ENCODE measurements at places on chromosomes 13 and 19. TPM values are rescaled to one million over a fixed set of nuclear protein-coding genes. Genes with fewer than 3 reads are reported as not detected.
A peak's percentile ranks its signal among the peaks of the same experiment; 100 is the strongest.

Gene CGB3
- not detected for total RNA-seq

Gene SHISA2
- total RNA-seq = 0.32 TPM

Gene RYR1
- 4.9 TPM for total RNA-seq

DNA sequence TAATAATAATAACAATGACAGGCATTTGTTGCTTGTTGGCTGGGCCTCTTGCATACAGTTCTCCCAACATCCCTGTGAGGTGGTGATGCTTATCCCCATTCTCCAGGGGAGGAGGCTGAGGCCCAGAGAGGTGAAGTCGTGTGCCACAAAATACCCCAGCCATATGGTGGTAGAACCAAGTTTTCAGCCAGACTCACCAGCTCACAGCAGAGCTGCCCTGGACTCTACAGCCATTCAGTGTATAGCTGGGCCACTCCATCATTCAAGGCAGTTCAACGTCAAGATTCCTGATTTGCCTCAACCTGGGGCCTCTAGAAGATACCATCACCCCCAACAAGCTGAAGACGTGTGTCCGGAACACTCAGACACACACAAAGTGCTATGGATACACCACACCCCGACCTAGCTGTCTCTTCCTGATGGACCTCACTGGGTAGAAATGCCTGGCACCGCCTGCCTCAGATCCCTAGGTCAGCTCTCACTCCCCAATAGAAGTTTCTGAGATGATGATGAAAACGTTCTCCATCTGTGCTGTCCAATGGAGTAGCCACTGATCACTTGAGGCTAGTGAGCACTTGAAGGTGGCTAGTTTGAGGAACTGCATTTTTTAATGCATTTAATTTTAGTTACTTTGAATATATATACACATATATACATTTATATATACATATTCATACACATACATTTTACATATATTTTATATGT lies 4.3 kb upstream of the CEACAM19 start:
- no peak for DNase-seq

GRCh38 chr19:42657556-42657955 lies 62.8 kb upstream of the CEACAM8 start:
- DNase-seq = no peak

Gene CGB8
- total RNA-seq = not detected

DNA sequence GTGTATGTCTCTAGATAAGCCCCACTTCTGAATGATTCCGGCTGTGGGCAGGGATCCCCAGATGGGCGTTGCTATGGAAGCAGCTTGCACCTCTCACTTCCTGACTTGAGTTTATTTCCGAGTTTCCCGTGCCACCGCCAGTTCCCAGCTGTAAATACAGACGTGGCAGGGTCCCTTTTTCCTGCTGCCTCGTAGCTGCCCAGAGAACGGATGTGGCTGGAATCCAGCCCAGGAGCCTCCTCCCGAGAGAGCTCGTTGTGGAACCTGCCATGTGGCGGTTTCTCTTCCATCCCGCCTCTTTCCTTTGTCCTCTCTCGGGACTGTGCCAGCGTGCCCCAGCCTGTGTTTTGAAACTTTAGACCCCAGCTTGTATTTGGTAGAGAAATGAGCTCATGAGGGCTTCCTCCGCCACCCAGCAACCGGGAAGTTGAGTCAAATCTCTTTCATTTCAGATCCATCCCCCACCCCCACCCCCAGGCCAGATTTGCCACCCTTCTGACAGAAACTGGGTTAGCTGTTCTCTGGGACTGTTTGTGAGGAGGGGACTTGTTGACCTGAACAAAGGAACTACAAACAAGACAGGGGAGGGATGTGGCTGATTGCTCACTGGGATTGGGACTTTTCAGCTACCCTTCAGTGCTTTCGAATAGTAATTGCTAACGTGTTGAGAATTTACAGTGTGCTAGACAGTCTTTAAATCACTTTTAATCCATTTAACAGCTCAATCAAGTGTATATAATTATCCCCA lies 96.6 kb downstream of the SIPA1L3 start:
- DNase-seq = peak; percentile 67

Gene IZUMO2
- total RNA-seq = not detected

GRCh38 chr19:31519256-31519655 lies 170.0 kb upstream of the TSHZ3 start:
- no peak for DNase-seq

- no peak for DNase-seq
These were observed 932.5 kb upstream of the MIR17HG start for GRCh38 chr13:90414691-90415596.

- no peak for DNase-seq
These were observed 73.2 kb downstream of the CDADC1 start for GRCh38 chr13:49320975-49321374.

DNA sequence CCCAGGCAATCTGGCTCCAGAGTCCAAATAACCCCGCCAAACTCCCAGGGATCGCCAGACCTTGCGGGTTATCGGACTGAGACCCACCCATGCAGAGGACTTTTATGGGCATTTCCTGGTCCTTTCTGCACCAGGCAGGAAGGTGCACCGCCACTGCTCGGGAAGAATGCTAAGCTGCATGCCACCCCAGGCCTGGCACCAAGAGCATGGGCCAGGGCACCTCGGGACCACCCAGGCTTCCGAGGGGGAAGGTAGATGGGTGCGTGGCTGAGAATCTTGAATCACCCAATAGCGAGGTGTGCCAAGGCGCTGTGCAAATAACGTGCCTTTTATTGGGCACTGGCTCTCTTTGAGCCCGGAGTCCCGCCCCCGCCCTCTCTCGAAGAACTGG lies 422 bp upstream of the ZNF575 start:
- no peak for DNase-seq

DNA sequence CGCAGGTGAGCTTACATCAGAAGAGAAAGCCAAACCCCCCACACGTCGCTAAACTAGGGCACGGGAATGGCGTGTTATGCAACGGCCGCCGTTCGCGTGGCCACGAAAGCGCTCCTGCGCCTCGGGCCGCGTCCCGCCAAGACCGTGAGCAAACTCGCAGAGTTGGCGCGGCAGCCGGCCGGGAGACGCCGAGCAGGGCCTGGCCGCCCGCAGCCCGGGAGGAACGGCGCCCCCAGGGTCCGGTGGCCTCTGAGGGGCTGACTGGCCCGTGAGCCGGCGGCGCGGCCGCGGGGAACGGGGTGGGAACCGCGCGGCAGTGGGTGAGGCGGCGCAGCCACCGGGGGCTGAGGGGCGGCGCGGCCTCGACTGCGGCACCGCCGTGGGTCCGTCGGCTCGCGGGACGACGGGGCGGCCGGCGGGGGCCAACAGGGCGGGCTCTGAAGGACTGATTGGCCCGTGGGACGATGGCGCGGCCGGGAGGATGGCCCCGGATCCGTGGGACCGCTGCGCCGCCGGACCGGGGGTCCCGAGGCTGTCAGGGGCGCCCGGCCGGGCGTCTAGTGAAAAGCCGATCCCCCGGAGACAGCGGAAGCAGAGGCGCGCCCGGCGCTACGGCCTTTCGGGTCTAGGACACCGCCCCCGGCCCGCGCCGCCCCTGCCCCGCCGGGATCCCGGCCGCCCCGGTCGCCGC lies 903 bp downstream of the LATS2 start:
- DNase-seq = peak; percentile 31

Gene DACH1
- total RNA-seq = 31.0 TPM

DNA sequence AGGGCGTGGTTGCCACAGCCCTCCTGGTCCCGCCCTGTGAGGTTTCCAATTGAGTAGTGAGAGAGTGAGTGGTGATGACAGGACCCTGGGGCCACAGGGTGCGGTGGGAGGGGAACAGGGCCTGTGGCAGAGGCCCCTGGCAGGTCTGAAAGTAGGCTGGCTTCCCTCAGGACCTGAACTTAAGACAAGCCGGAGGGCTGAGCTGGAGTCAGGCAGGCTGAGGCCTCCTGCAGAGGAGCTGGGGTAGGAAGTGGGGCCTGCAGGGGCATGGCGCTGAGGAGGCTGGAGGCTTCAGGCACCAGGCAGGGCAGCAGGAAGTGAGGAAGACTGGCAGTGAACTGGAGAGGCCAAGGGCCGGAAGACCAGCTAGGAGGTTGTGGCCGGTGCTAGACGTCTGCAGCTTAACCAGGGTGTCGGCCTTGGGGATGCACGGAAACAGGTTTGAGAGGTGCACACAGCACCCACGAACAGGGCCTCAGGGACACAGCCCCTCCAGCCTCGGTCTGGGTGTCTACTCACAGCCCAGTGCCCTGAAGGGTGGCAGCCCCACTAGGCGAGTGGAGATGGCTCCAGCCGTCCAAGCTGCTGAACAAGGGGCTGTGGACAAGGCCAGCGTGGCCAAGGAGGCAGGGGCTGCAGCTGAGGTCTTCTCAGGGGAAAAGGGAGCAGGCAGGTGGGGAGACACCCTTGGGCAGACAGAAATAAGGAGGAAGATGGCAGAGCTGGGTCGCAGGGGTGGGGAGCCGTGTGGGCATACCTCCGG lies 17.8 kb downstream of the POP4 start:
- no peak for DNase-seq

Gene CCDC8
- 8.5 TPM for total RNA-seq

Gene IL17D
- 7.1 TPM for total RNA-seq

- peak; percentile 65 for DNase-seq
These were observed 245.7 kb downstream of the DNAJC15 start for GRCh38 chr13:43269037-43269481.

GRCh38 chr19:29526730-29527499 lies 1.1 kb downstream of the VSTM2B start:
- no peak for DNase-seq

Gene OVOL3
- total RNA-seq = not detected

DNA sequence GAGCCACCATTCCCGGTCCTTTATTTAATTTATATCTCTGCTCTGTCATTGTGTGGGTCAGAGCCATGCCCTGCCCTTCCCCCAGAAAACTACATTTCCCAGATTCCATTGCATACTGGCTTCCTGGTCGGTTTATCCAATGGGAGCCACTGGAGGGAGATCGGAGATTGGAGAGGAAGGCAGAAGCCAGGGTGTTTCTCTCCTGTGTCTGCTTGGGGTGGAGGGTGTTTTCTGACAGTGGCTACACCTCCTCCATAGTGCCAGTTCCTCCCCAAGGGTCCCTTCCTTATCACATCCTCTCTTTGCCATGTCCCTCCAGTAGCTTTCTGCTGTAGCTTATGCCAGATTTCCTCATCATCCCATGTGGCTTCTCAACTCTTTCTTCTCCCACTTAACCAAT lies 19.0 kb downstream of the OLFM2 start:
- DNase-seq = peak; percentile 16

DNA sequence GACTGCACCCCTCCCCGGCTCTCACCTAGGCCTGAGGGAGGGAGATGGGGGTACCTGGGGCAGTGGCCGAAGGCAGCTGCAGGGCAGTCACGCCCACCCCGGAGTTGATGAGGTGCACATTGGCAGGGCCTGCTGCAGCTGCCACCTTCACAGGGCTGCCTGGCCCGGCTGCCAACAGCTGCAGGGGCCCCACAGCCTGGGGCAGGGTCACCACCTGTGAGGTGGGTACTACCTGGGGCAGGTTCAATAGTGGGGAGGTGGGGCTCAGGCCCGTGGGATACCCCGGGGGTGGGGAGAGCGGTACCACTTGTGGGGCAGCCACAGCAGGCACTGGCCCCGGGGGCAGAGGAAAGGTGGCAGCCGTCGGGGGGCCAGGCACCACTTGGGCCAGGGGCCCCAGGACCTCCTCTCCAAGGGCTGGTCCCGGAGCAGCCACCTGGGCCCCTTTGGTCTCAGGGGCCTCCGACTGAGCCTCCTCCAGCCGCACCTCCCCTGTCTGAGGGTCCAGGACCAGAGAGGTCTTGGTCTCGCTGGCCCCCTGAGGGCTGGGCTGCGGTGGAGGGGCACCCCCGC lies 2.7 kb downstream of the SIX5 start:
- no peak for DNase-seq

DNA sequence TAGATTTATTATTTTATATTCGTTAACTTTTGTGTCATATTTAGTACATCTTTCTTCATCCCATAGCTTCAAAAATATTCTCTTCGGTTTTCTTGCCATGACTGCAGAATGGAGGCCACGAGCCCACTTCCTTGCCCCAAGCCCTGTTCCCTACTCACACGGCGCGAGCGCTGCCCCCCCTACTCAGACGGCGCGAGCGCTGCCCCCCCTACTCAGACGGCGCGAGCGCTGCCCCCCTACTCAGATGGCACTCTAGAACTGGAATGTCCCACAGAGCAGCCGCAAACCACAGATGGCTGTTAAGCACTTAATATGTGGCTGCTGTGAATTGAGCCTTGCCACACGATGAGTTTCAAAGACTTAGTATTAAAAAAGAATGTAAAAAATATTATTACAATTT lies 102.2 kb upstream of the PEG3 start:
- DNase-seq = no peak

GRCh38 chr13:32036126-32036695 lies 4.6 kb downstream of the FRY start:
- DNase-seq = no peak

Gene ZNF543
- total RNA-seq = 10.6 TPM

DNA sequence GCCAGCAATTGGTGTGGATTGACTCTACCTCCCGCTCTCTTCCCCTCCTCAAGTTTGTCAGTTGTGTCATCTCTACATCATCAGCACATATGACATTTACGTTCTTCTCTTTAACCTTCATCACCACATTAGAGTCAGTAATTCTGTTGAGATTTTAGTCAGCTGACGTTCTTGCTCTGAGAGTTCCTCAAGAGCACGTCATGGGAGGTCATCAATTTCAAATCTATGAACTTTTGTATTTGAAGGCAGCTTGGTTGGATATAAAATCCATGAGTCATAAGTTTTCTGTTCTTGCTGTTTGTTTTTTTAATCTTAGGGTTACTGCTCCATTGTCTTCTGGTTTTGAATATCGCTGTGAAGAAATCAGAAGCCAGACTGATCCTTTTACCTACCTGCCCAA lies 21.8 kb upstream of the ARGLU1 start:
- no peak for DNase-seq

DNA sequence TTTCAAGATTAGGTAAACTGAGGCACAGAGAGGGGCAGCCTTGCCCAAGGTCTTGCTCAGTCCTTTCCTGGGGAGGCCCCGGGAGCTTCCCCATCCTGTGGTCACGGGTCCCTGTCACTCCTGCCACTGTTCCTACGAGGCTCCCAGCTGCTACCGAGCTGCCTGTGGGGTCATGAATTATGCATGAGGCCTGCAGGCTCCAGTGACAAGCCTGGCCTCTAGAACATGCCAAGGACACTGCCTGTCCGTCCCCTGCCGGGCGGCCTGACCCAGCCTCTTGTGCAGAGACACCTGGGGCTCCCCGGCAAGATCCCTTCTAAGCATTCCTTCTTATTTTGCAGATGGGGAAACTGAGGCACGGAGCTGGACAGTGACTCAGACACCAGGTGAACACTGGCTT lies 2.7 kb downstream of the FCHO1 start:
- DNase-seq = no peak
